ENCODE measurements at places on chromosomes 6 and 20. TPM values are rescaled to one million over a fixed set of nuclear protein-coding genes. Genes with fewer than 3 reads are reported as not detected.
A peak's percentile ranks its signal among the peaks of the same experiment; 100 is the strongest.

GRCh38 chr6:90253631-90254030, 43.0 kb downstream of the BACH2 start:
- DNase-seq = no peak

DNA sequence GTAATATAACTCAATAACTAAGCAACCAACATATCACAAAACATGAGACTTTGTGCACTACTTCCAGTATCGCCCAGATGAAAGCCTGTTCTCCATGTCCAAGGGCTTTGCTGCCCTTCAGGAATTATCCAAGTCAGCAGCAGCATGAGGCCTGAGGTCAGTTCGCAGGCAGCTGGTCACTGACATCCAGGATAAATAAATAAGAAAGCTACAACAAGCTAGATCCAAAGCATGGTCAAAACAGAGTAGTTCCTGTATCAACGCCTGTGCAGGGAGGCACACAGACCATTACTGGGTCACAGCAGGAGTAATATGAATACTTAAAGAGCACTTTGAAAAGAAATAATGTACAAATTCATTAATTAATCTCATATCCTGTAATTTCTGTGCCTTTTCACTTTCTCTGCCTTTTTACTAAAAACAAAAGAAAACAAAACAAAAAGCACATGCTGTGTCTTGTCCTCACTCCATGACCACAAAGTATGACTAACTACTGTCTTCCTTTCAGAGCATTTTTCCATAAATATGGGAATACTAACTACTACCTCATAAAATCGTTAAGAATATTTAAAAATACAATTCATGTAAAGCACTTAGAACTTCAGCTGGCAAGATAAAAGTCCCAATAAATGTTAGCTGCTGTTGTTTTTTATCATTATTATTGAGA, 374.9 kb upstream of the IRAK1BP1 start:
- DNase-seq = no peak

DNA sequence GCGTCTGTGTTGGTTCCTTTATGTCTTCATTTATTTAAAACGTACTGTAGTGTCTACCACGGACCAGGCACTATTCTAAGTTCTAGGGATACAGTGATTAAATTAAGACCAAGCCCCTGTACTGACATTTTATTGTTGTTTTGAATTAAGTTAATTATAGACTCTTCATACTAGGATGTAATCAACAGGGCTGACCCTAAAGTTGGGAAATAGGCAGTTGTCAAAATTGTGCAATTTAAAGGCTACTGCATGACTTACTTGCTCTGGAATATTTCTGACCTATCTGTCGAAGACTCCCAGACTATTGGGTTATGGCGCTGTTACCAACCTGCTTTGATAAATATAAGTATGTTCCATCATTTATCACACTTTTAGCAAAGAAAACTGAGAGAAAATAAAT, 6.7 kb downstream of the MYO6 start:
- DNase-seq = no peak

DNA sequence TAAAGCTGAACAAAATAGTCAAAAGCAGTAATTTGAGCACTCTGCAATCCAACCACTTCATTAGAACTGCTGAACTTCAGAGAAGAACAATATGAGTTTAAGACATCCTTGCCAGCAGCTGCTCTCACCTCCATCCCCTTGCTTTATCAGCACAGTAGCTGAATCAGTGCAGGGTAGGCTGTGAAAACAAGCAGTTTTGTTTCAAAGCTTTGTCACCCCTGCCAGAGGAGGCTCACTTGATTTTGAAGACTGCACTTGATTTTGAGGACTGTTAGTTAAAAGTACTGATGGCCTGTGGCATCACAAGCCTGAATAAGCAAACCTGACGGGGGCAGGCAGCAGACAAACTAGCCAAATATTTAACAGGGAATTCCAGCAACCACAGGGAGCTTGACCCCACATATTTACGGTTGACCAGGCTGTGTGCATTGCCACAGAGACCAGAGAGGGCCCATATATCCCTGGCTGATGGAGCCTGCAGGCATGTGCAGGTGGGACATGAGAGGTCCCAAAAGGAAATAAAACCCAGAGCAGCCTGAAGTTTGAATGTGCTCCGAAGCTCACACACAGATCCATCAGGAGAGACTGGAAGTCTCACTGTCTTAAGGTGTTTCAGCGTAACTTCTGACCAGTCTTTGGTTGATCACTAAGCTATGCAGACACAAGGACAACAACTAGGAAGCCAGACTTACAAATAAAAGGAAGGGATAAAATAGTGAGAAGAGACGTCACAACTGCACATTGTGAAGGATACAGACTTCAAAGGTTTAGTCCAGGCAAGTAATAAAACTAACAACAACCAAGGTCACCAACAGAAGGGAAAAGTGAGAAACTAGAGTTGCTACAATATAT, 97.4 kb downstream of the PDSS2 start:
- no peak for DNase-seq

DNA sequence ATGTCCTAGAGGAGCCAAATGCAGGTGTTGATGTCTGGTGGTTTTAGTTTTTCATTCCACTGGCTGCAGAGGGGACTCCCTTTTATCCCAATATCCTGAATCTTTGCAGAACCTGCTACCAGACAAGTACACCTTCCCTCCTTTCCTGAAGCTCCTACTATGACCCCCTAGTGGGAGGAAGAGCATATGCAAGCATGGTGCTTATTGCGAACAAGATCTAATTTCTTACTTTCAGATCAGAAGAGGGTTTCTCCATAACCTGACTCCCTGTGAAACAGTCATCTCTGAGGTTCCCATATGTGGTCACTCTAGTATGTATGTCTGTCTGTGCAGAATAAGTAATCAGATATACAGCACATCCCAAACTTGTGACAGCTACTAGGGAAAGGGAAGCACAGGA, 277.2 kb downstream of the ARHGAP18 start:
- DNase-seq = no peak

DNA sequence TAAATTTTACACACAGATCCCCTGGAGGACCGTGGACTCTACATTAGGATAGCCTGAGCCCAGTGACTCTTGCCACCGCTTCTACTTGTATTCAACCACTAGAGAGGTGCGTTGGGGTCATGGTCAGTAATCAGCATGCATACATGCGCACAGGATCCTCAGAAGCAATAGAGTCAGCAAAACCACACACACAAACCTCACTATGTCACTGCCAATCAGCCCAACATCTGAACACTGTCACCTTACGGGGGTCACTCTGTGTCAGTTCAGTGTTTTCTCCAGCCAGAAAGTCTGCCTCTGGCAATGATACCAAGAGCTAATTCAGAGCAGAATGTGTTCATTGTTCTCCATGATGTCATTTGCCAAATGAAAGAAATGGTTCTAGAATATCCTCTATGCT, 225.3 kb downstream of the KHDC1L start:
- no peak for DNase-seq

DNA sequence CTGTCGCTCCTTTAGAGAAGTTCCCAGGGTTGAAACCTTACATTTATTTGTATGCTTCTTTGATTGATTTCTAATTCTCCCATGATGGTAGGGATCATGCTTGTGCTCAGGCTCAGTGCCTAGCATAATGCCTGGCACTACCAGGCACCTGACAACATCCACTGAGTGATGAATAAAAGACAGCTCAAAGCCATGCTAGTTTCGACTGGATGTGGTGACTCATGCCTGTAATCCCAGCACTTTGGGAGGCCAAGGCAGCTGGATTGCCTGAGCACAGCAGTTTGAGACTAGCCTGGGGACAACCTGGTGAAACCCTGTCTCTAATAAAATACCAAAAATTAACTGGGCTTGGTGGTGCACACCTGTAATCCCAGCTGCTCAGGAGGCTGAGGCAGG, 11.6 kb upstream of the CD164 start:
- no peak for DNase-seq

DNA sequence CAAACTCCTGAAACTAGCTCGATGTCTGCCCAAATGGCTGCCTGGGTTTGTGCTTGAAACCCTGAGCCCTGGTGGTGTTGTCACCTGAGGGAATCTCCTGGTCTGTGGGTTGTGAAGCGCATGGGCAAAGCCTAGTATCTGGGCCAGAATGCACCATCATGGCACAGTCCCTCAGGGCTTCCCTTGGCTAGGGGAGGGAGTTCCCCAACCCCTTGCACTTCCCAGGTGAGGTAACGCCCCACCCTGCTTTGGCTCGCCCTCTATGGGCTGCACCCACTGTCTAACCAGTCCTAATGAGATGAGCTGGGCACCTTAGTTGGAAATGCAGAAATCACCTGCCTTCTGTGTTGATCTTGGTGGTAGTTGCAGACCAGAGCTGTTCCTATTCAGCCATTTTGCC, 152.9 kb upstream of the MAP3K7 start:
- no peak for DNase-seq

DNA sequence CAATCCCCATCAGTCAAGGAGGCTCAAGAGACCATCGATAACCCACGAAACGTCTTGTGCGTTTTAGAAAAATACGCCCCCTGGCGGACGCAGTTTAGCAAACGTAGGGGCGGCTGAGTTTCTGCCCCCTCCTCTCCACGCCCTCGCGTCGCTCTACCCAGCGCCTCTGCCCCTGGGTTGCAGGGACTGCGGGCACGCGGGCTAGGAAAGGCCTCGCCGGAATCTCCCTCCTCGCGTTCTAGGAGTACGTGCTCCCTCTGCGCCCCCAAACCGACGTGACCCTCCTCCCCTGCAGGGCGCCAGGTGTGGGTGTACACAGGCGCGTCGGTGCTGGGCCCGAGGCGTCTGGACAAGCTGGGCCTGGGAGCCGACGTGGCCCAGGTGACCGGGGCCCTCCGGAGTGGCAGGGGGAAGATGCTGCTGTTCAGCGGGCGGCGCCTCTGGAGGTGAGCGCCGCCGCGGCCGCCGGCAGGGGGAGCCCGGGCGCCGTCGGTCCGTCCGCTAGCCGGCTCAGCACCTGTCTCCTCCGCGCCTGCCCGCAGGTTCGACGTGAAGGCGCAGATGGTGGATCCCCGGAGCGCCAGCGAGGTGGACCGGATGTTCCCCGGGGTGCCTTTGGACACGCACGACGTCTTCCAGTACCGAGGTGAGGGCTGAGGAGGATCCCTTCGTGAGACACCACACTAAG, 5.3 kb downstream of the MMP9 start:
- DNase-seq = peak; percentile 67

- DNase-seq = no peak
These were observed 26.2 kb downstream of the PLN start for GRCh38 chr6:118574051-118574865.

DNA sequence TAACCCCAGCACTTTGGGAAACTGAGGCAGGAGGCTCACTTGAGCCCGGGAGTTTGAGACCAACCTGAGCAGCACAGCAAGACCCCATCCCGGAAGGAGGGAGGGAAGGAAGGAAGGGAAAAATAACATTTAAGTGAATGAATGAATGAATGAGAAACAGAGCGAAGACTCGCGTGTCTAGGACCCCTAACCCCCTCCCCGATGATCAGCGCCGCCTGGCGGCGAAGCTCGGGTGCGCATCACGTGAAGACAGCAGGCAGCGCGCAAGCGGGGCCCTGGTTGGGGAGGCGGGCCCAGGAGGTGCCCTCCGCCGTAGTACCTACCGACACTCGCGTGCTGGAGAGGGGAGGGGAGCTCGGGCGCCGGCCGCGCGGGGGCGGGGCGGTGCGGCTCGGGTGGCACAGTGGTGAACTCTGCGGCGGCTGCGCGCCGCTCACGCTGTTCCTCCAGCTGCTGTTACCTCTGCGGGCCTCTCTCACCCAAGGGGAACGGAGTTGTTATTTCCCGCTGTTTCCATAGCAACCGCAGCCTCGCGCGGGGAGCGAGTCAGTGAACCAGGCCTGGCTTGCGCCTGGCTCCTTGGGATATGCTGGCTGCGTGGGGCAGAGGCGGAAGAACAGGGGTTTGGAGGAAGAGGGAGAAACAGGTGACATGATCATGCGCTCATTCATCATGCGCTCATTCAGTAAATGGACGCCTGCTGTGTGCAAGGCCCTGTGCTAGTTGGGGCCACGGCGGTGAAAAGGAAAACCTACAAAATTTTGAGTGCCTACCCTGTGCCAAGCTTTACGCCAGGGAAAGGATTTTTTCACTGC, 2.0 kb upstream of the DCDC2 start:
- peak; percentile 81 for DNase-seq

- DNase-seq = no peak
These were observed 234.2 kb upstream of the CITED2 start for GRCh38 chr6:139608466-139609261.

DNA sequence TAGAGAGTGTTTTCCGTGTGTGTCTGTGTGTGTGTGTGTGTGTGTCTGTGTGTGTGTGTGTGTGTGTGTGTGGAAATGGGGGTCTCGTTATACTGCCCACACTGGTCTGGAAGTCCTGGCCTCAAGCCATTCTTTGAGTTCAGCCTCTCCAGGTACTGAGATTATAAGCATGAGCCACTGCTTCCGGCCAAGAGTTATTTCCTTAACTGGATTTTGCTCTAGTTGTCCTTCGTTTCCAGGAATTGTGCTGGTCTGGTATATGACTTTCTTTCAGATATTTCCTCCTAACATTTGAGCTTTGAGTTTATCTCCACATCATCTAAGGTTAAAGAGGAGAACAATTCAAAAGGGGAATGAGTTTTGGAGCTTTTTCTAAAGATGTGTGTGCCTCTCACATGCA, 124.8 kb downstream of the SH3BGRL2 start:
- DNase-seq = no peak

DNA sequence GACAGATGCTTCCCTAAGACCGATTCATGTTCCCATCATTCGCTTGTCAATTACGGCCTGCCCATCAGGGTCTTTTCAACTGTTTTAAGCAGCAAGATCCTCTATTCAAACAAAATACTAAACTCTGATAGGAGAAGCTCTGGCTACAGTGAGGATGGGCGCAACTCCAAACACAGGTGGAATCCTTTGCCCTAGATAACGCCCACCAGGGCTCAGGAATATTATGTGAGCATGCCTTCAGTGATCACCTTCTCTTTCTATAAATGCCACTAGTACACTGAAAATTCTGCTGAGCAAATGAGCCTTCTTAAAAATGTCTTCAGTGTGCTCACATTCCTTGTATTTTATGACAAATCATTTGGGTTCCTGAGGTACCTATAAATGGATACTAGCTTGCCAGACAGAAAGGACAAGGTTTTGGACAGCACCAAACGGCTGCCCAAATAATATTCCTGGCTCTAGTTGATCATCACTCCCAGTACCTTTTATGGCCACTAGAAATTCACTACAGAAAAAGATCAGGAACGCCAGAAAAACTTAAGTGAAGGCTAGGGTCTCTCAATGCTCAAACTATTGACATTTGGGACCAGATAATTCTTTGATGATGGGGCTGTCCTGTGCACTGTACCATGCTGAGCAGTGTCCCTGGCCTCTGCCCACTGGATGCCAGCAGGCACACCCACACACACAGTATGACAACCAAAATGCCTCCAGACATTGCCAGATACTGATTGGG, 13.1 kb downstream of the ZNF217 start:
- peak; percentile 33 for DNase-seq

The HIVEP2 gene
- 20.4 TPM for total RNA-seq

The OR2H1 gene
- not detected for total RNA-seq

The ATP6V1G2 gene
- total RNA-seq = 2.0 TPM

The PHF3 gene
- total RNA-seq = 41.0 TPM

The KIFC1 gene
- not detected for total RNA-seq

The ADGRF4 gene
- total RNA-seq = 0.22 TPM

The E2F1 gene
- total RNA-seq = 0.45 TPM

The PSORS1C1 gene
- 1.4 TPM for total RNA-seq

The TMEM200A gene
- 0.45 TPM for total RNA-seq

The SRMS gene
- total RNA-seq = not detected

The SLC17A3 gene
- total RNA-seq = not detected

The RIPPLY2 gene
- total RNA-seq = not detected

The EBF4 gene
- 9.6 TPM for total RNA-seq

Data from right cardiac atrium (tissue), 5 donors.